ENCODE measurements at places on chromosomes 12 and 14.

- no peak for DNase-seq
Observed at GRCh38 chr12:47110011-47110541, 30.3 kb upstream of the AMIGO2 start.

DNA sequence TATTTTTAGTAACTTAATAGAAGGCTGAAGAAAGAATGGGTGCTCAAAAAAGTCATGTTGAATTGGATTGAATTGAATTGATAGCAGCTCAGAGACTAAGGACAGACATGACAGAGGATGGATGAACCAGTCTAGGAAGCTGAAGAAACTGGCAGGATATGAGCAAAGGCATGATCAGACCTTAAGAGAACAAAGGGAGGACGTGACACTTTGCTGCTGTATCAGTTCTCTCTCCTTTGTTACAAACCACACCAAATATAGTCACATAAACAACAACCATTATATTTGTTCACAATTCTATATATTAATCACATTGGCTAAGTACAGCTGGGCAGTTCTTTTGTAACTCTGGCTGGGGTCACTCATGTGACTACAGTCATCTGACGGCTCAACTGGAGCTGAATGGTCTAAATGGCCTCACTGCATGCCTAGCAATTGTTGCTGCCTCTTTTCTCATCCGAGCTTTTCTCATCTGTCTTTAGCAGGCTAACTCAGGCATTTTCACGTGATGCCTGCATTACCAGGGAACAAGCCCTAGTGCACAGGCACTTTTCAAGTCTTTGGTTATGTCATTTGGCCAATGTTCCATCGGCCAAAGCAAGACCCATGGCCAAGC is 355.0 kb downstream of the ETNK1 start:
- DNase-seq: no peak

DNA sequence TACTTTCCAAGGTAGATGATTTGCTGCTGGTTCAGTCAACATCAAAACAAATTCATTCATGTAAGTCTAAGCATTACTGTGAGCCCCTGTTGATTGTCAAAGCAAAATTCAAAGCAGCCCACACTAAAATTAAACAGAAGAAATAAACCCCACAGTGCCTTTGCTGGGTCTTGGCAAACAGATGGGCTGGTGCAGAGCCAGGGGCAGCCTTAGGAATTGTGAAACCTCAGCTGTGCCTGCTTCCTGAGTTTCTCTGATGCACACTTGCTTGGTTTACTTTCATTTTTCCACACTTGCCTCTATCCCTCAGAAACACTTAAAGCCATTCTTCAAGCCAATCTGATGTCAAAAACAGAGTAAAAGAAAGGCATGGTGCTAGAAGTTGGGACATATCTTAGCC is 6.6 kb upstream of the PLEKHG7 start:
- DNase-seq: peak; percentile 73

DNA sequence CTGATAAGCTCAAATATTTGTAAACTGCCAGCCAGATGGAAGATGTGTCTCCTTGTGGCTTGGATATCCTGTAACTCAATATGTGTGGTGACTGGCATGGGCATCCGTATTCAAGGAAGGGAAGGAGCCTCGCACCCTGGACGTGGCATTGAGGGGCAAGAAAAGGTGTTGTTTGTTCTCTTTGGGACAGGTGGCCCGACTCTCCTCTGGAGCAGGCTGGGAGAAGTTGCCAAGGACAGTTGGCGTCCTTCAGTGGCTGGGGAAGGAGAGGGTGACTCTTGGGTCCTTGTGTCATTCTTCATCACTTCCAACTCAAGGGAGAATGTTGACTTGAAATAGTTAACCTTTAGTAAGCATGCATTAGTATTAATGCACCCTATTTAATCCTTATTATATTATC is 39.6 kb downstream of the CACNA1C start:
- DNase-seq: no peak

- DNase-seq: no peak
Observed at GRCh38 chr12:67780580-67781084, 132.1 kb downstream of the DYRK2 start.

GRCh38 chr14:68173227-68173972 is 353.8 kb downstream of the RAD51B start:
- peak; percentile 7 for DNase-seq

- no peak for DNase-seq
Observed at GRCh38 chr14:77275041-77275580, 4.1 kb upstream of the NGB start.

- no peak for DNase-seq
Observed at GRCh38 chr12:32466986-32467711, 67.8 kb downstream of the FGD4 start.

- no peak for DNase-seq
Observed at GRCh38 chr12:86290615-86291014, 34.4 kb upstream of the MGAT4C start.

- no peak for DNase-seq
Observed at GRCh38 chr12:49702676-49703215, 4.5 kb downstream of the FMNL3 start.

DNA sequence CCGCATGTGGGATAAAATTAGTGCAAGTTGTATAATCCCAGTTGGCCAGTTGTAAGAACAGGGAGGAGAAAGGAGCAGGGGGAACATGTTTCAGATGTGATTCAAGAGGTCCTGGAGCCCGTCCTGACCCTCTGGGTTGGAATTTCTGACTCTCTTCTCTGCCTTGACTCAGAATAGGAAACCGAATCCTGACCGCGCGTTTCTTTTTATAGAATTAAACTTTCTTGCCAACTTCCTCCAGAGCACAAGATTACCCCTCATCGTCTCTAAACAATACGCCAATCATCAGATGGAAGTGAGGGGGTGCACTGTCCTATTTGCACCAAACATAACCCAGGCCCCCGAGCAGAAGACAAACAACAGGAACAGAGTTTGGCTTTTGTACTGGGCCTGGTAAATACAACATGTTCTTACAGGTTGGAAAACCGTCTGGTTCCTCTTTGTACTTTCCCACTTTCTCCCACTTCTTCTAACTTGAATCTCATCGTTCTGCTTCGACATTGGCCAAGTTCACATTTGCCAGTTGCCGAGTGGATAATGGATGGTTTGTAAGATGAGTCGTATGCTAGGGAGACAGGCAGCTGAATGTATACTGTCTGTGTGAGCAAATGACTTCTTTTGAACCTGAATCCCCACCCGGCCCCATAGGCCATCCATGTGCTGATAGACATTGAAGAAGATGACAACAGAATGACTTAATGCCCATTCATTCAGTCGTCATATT is 42.6 kb upstream of the MED13L start:
- peak; percentile 90 for DNase-seq

- DNase-seq: no peak
Observed at GRCh38 chr14:71625175-71625574, 307.1 kb upstream of the RGS6 start.

DNA sequence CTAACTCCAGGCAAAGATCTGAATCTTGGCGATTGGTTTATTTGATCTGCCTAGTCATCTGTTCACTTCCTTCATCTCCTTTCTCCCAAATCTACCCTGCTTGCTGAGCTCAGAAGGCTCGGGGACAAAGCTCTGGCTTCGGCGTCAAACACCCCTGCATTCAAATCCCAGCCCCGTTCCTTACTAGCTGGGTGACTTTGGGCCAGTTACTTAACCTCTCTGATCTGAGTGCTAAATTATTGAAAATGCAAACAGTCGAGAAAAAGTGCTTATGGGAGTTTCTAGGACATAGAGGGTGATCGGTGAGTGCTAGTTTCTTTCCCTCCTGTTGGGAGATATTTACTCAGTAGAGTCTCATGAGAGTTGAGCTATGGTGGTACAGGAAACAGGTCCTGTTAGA is 121.2 kb upstream of the RFLNA start:
- DNase-seq: no peak

GRCh38 chr12:52254965-52255751 is 19.3 kb upstream of the KRT86 start:
- DNase-seq: no peak

DNA sequence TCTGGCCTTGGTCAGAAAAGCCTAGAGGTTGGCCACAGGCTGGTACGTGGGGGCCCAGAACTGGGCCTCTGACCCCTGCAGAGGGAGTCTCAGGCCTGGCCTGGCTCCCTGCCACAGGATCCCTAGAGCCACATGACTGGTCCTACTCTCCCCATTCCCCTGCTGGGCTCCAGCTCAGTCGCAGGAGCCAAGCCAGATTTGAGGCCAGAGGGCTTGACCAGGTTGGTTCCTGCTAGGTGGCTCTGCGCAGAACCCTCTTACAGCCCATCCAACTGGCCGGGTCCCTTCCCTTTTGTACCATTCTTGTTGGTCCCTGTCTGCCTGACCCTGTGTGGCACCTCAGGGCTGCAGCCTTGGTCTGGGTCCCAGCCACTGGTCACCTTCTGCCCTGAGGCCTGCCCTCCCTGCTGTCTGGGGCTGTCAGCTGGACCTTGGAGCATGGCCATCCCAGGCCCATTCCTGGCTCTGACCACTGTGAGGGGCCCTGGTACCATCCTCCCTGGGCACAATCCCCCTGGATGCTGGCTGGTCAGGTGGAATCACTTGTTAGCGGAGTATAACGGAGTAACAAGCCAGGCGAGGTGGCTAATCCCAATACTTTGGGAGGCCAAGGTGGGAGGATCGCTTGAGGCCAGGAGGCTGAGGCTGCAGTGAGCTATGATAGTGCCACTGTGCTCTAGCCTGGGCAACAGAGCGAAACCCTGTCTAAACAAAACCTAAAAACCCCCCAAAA is 22.9 kb upstream of the PPP1R13B start:
- DNase-seq: no peak

DNA sequence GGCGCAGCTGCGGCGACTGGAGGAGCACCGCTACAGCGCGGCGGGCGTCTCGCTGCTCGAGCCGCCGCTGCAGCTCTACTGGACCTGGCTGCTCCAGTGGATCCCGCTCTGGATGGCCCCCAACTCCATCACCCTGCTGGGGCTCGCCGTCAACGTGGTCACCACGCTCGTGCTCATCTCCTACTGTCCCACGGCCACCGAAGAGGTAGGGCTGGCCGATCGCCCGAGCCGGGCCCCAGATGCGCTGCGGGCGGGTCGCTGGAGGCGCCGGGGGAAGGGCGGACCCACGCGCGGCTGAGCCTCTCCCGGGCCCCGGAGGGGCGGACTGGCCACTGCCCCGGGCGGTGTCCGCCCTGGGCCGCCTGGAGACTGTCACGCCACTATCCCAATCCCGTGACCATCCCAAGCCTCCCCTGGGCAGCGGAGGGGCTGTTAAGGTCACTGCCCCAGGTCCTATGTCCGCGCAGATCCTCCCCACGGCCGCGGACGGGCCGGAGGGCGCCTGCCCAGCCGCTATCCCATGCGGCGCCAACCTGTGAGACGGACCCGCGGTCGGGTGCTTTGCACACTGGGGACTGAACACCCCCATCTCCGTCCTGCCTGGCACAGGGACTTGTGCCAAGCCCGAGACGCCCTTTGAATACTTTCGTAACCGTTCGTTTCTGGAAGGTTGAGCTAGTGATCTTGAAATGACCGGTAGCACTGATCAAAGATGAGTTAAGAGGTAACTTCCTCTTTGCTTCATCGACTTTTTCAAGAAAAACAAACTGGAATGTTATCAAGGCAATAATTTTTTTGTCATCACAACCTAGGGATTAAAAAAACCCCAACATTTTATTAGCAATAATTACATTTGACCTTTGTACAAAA is 725 bp downstream of the CHPT1 start:
- peak; percentile 84 for DNase-seq

GRCh38 chr14:24247422-24247821 is 5.0 kb upstream of the TINF2 start:
- DNase-seq: no peak

DNA sequence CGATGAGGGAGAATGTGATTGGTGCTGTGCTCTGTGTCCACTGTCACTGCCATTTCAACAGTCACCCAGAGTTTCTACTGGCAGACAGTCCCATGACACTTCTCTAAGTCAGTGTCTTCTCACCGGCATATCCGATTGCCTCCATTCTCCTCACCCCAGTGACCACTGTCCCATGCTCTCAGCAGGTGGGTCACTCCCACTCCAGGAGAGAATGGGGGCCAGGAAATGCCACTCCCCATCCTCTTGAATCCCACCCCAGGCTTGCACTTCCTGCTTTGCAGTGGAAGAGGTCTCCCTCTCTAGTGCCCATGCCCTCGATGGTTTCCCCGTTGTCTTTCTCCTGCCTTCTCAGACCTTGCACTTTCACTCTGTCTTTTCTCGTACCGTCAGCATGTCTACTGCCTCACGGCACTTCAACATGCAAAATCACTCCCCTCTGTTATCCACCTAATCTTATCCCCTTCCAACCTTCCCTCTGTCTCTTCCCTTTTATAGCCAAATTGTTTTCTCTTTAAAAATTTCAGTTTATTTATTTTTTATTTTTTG is 2.2 kb upstream of the EP400 start:
- DNase-seq: no peak

- DNase-seq: peak; percentile 89
Observed at GRCh38 chr14:104970231-104971068, 7.7 kb downstream of the AHNAK2 start.

- DNase-seq: peak; percentile 66
Observed at GRCh38 chr14:87745507-87746118, 247.4 kb downstream of the GALC start.
